ENCODE measurements at places on chromosomes 11 and 22.

DNA sequence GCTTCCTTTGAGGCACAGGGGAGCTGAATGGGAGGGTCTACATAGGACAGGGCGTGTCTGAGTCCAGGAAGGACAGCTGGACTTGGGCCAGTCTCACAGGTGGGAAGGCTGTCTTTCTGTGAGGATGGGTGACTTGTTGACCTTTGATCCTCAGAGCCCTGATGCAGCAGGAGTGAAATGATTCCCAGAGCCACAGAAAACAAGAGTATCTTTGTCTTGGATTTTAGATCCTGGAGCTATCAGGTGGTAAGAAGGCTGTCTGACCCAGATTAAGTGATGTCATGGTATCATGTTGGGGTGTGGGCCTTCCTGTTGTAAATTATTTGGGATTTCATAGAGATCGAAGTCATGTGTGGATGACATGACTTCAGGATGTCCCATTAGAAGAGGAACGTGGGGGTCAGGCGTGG, 15.0 kb downstream of the PTPRJ start:
- DNase-seq: no peak

DNA sequence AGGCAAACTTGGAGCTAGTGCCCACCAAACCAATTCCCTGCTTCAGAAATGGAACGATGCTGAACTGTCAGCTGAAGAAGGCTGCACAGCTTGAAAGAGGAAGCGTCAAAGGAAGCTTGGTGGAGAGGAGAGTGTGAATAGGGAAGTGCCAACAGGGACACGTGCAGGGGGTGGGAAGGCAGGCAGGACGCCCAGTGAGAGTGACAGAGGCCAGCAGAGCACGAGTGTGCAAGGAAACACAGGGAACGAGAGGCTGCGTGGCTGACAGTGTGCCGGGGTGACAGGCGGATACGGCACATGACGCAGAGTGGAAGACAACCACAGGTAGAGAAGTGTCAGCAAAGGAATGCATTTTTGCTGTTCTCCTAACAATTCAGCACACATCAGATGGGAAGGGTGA, 196.4 kb downstream of the LARGE1 start:
- no peak for DNase-seq

DNA sequence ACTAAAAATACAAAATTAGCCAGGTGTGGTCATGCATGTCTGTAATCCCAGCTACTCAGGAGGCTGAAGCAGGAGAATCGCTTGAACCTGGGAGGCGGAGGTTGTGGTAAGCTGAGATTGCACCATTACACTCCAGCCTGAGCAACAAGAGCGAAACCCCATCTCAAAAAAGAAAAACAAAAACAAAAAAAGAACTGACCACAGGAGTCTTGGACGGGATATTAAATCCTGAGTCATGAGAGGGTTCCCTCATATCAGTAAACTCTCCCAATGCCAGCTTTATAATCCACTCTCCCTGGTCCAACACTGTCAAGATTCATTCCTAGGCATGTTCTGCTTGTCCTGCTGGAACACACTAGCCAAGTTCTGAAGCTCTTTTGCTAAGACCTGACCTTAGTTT, 61.5 kb upstream of the EP300 start:
- DNase-seq: no peak

DNA sequence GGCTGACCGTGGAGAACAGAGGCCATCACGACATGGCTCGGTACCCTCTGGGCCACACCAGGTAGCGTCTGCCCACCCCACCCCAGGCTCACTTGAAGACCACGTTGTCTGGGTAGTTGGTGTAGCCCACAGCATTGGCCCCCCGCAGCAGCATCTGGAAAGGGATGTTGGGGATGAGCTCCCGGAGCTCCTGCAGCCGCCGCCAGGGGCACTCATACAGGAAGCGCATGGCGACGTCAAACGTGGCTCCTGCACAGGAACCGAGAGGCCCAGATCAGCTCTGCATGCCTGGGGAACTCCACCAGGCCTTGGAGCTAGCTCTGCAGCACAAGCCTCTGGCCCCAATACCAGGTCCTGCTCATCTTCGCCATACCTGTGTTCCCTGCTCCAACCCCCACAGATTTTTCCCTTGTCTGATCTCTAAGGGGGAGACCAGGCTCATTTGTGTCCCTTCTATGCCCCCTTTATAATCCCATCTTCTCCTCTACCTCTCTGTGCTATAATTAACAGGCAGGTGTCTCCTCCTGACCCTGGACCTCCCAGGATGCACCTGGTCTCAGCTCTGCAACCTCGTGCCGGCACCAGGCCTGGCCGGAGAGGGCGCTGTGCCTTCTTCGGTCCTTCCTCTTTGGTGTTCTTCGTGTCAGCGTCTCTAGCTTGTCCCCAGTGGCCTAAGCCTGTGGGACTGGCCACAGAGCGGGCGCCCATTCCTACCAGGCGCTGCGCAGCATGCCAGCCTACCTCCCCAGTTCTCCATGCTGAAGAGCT, 5.0 kb upstream of the LRFN4 start:
- peak; percentile 28 for DNase-seq

GRCh38 chr22:35726398-35726797, 8.7 kb downstream of the APOL5 start:
- no peak for DNase-seq

DNA sequence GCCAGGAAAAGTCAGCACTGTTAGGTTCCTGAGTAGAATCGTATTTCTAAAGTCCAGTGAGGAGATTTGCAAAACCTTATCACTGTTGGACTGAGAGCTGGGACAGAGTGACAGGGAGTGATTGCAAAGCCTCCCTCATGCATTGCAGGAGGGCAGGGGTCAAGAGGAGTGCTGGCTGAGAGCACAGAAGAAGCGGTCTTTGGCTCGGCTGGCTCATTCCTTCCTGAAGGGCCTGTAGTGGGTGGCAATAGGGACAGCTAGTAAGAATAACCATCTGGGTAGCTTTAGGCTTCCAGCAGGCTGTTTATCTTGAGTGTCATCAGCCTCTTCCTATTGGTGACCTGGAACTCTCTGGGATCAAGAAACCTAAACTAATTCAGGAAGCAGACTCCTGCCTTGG, 53.4 kb downstream of the CD44 start:
- DNase-seq: no peak

GRCh38 chr11:31160504-31161422, 208.8 kb downstream of the DCDC1 start:
- DNase-seq: no peak

DNA sequence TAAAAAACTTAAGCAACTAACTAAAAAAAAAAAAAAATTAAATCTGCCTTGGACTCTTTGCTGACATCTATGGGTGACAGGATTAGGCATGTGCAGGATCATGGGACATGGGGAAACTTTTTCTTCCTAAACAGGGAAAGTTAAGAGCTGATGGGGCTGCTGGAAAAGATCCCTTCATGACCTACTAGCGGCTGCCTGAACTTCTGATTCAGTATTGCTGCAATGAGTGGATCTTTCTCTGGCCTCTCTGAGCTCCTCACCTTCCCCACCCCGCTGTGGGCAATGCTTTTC, 25.0 kb downstream of the OR5A2 start:
- DNase-seq: no peak

DNA sequence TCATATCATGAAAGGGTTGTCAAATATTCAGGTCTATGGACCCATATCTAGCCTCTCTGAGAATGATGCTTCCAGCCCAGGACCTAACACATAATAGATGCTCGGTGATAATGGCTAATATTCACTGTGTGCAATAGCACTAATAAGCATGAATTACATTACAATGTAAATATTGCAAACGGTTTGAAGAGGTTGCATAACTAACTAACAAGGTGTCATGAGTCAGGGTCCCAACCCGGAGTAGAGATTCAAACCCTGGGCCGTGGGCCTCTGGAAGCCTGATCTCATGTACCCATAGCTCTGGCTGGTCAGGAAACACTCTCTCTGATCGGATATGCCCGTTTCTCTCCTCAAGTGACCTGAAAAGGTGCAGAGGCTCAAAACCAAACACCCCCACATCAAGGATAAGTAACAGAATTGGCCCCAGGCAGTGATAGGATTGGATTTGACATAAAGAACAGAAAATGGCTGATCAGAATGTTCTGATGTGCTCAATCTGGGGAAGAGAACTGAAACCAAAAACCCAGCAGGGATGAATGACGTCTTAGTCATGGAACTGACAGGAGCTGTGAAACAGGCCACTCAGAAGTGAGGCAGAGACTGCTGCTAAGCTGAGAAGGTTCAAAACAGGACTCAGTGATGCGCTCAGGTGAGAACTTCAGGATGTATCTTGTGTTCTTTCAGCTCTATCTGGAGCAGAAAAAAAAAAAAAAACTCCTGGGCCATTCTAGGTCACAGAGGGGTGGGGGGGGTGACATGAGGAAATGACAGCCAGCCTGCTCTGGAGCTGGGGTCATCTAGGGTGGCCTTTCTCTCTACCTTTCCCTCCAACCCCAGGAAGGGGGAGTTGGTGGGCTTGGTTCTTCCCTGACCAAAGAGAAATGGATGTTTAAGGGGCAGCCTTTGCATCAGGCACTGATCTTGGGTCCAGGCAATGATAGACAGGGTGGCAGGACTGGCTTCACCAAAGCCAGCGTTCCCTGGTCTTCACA, 6.6 kb upstream of the KCTD17 start:
- no peak for DNase-seq

- no peak for DNase-seq
These were observed 12.7 kb downstream of the C11orf91 start for GRCh38 chr11:33687733-33688479.

- no peak for DNase-seq
These were observed 46.2 kb downstream of the WT1 start for GRCh38 chr11:32388871-32389770.

DNA sequence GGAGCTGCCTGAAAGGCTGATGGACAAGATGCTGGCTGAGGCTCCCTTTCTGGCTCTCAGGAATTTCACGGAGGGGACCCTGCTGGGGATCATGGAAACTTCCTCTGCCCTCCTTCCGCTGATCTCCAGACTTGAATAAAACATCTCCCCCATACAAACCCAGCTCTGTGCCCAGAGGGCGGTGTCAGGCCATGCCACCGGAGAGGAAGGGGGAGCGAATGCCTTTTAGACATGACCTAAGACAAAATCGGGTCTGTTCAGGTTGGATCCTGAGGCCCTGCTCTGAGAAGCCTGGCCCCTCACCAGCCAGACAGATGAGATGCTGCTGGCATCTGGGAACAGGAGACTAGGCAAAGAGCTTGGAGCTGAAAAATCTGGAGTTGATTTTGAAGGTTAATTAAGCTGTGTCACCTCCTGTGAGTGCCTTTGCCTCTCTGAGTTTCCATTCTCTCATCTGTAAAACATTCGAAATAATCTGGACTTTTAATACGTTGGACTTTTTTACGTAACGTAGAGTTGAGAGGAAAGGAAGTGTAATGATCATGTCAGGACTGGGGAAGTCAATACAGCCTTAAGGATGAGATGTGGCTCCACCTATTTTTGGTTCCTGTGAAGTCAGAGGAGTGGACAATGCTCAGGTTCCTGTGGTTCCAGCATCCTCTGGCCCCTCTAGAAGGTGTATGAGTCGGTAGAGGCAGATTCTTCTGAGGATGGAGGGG, 163.6 kb downstream of the ST3GAL4 start:
- no peak for DNase-seq

DNA sequence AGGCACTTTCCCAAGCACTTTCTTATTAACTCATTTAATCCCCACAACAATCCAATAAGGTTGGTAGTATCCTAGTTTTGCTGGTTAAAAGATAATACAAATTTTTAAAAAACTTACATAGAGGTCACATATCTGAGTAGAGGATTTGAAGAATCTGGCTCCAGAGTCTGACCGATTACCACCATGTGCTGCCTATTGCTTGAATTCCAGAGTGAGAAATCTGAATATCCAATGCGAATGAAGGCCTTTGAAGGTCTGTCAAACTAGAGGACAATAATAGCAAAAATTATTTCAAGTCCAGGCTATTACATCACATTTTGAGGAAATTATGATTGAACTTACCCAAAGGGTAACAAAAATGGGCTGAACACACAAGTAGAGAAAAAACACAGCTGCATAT, 77.8 kb upstream of the BIRC3 start:
- DNase-seq: no peak

DNA sequence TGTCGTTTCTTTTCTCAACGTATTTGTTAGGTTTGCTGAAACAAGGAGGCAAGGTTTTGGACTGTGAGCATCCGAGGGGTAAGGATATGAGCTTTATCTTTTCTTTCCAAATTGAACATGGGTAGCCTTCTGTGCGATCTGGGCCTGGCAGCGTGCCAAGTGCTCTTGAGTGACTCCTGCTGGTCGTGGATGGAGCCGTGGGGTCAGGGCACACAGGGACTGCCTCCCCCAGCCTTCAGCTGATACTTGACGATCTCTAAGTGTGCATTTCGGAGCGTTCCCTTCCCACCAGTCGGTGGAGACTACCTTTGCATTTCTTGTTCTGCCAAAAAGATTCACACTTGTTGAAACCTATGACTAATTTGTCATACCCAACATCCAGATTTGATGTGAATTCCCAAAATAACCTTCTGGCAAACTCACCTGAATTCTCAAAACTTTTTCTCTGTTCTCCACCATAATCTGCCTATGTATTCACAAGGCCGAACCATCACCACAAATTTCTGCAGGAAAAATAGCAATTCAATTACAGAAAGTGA, 40.1 kb upstream of the CLMP start:
- peak; percentile 42 for DNase-seq

GRCh38 chr11:133284156-133284555, 248.1 kb downstream of the OPCML start:
- DNase-seq: no peak

DNA sequence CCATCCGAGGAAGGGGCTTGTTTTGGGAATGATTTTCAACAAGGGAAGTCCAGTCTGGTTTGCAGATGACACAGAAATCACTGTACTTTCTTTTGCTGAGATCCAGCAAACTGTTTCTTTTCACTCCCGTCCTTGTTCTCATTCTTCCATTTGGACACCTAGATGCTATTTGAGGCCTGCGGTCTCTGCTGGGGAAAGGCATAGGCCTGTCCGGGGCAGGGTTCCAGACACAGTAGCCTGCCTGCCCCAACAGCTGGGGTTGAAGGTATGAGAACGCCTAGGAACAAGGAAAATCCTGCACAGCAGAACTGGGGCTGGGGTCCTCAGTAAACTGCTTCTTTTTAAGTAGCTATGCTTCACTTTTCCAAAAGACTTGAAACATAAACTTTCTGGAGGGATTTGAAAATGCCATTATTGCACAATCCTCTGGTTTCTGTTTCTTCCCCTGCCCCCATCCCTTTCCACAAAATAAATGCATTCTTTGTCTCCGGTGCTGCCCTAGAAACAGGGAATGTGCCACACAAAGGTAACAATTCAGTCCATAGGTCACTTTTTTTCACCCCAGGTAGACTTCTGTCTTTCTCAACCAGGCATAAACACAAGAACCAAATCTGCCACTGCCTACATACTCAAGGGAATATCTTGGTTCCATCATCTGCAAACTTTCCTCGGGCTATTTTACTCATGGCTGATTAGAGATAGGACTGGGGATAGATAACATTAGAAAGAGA, 174.8 kb upstream of the MTMR2 start:
- no peak for DNase-seq

- DNase-seq: no peak
These were observed 121.5 kb upstream of the TEAD1 start for GRCh38 chr11:12552692-12553091.

DNA sequence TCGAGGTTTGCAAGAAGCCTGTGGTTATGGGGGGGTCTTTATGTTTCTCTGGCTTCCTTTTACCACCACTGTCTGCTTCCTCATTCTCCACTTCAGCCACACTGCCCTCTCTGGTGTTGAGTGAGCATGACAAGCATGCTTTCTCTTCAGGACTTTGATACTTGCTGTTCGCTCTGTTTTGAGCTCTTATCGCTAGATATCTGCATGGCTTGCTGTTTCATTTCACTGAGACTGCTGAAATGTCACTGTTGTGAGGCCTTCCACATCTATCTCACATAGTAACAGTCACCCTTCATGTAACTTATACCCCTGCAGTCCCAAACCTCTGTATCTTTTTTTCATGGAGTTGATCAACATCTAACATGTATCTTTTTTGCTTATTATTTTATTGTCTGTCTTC, 59.8 kb downstream of the TMEM135 start:
- DNase-seq: peak; percentile 59

GRCh38 chr11:8080674-8081590, at the start of gene TUB:
TUB (plus strand) TSS chr11:8081211; CDS start chr11:8081511, 300 bp downstream.
- DNase-seq: no peak
